ENCODE measurements at places on chromosomes 2 and 18. TPM values are rescaled to one million over a fixed set of nuclear protein-coding genes. Genes with fewer than 3 reads are reported as not detected.

DNA sequence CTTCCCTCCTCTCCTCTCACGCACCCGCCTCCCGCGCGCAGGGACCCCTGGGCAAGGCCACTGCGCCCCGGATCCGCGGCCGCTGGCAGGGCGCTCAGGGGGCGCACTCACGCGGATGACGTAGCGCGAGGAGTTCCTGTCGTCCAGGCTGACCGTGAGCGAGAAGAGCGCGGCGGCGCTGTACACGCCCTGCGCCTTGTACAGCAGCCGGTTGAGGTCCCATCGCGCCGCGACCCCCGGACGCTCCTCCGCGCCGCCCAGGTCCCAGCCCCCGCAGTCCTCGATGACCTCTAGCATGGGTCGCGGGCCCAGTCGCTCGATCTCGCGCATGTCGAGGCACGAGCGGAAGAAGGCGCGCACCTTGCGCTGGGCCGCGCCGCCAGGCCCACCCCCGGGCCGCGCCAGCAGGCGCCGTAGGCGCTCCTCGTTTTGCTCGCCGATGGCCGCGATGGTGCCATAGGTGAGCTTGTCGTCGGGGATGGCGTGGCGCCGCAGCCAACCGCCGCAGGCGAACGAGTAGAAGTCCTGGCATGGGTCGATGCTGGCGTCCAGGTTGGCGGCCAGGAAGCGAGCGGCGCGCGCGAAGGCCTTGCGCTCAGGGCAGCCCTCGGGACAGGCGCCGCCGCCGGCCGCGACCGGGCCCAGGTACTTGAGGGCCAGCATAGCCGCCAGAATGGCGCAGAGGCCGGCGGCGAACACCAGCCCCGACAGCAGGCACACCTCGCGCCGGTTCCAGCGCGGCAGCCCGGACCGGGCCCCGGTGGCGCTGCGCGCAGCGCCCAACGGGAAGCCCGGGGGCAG, 1.7 kb downstream of the ECEL1 start:
- no peak overlapping the region for H3K4me3 ChIP-seq
- no peaks in the 10 kb centered on the region for H3K36me3 ChIP-seq
- no peak overlapping the region for H3K27ac ChIP-seq
- H3K4me1 ChIP-seq = no peaks in the 10 kb centered on the region
- H3K27me3 ChIP-seq = peaks cover 16% of the 10 kb centered on the region
- no peak for DNase-seq

NEU2 gene
- total RNA-seq = not detected

PHOSPHO2 gene
- 3.2 TPM for total RNA-seq

- no peak for DNase-seq
- H3K4me1 ChIP-seq = no peaks in the 10 kb centered on the region
- no peak overlapping the region for H3K4me3 ChIP-seq
Measured at GRCh38 chr2:157722580-157723234, 94.0 kb upstream of the ACVR1C start.

GRCh38 chr2:191015239-191015638, 1.3 kb upstream of the STAT1 start:
- H3K4me3 ChIP-seq = 0 out of 2 replicates have a peak overlapping the region, but pooled peaks have one; percentile 1
- DNase-seq = no peak
- H3K27me3 ChIP-seq = no peaks in the 10 kb centered on the region
- peak overlapping the region; percentile 89 for H3K27ac ChIP-seq

GRCh38 chr18:51762373-51762772, 564.9 kb upstream of the MEX3C start:
- H3K4me1 ChIP-seq = peaks cover 18% of the 10 kb centered on the region
- no peak overlapping the region for H3K27ac ChIP-seq
- H3K36me3 ChIP-seq = no peaks in the 10 kb centered on the region

DNA sequence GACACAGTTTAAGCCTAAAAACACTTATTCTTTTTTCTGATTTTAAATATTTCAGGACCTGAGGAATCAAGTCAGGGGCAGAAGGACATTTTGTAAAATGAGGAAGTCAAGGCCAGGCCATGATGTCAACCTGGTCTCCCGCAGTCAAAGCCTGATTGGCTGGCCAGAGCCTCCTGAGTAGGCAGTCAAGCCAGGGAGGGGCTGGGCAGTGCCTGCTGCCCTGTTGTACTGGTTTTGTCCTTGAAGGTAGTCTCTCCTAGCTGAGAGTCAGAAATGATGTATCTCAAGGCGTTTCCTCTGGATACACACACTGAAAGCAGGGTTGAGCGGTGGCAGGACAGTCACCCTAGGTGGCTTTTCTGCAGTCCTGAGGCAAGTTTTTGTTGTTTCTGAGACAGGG, 19.8 kb downstream of the CCT7 start:
- H3K4me3 ChIP-seq = no peak overlapping the region
- no peak overlapping the region for H3K27ac ChIP-seq
- H3K27me3 ChIP-seq = no peaks in the 10 kb centered on the region
- H3K4me1 ChIP-seq = no peaks in the 10 kb centered on the region
- peaks cover 41% of the 10 kb centered on the region for H3K36me3 ChIP-seq
- DNase-seq = no peak

DNA sequence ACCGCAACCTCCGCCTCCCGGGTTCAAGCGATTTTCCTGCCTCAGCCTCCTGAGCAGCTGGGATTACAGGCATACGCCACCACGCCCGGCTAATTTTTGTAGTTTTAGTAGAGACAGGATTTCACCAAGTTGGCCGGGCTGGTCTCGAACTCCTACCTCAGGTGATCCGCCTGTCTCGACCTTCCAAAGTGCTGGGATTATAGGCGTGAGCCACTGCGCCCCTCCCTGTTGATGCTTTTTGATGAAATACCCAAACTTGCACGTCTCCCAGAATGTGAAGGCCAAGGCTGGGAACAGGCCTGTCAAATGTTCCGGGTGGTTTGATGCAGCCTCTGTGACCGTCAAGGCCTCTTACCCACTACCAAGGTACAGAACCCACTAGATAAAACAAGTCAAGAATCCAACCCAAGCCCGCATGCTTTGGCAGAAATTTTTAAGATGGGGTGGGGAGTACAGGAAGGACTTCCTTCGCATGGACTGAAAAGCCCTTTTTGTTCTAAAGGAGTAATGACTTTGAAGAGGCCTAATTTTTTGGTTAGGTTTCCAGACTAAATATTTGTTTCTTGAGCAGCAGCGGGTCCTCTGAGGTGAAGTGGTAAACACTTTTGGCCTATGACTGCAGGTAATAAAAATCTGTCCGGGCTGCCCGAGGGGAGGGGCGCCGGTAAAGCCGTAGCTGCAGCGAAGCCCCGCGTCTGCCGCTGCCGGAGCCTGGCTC, 3.7 kb upstream of the EVX2 start:
- no peaks in the 10 kb centered on the region for H3K4me1 ChIP-seq
- DNase-seq = no peak
- peaks cover 30% of the 10 kb centered on the region for H3K27me3 ChIP-seq
- no peak overlapping the region for H3K27ac ChIP-seq

GRCh38 chr18:11980163-11980493, 1.2 kb upstream of the IMPA2 start:
- H3K27ac ChIP-seq = peak overlapping the region; percentile 73
- no peaks in the 10 kb centered on the region for H3K27me3 ChIP-seq
- no peaks in the 10 kb centered on the region for H3K36me3 ChIP-seq
- H3K4me3 ChIP-seq = peak overlapping the region; percentile 75
- no peak for DNase-seq

CHAC2 gene
- total RNA-seq = 16.0 TPM

DNA sequence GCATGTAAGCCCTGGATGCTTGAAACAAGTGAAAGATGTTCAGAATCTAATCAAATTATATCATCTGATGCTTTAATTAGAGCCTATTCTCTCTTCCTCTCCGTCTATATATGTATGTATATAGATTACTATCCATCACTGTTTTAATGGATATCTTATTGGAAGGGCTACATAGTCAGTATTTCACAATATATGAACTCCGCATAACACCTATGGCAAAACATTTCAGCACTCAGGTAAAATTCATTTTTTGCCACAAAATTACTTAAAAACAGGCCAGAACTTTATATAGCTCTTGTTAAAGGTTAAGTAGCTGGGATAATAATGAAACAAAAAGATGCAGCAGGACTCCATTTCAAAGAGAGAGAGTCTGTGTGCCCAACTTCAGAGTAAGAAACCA, 1.2 kb downstream of the PJVK start:
- peaks cover 9% of the 10 kb centered on the region for H3K4me1 ChIP-seq
- H3K27me3 ChIP-seq = no peaks in the 10 kb centered on the region
- H3K27ac ChIP-seq = no peak overlapping the region
- no peak overlapping the region for H3K4me3 ChIP-seq

DNA sequence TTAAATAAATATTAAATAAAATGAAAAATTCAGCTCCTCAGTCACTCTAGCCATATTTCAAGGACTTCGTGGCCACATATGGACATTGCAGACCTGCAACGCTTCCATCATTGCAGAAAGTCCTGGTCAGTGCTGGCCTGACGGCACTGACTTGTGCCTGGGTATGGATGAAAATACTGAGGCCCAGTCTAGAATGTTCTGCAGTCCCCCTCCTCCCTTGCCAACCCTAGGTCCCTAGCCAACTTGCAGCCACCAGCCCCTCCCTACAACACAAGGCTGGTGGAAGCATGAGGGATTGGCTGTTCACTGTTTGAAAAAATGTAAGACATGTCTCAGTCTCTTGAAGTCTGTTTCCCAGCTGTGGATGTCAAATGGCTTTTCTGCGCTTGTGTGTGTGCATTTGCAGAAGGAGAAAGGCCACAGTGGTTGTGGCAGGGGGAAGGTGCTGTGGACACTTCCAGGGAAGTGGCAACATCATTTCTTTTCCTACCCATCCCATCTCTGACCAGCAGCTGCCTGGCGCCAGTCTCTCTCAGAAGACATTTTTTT, 9.9 kb downstream of the IGFBP5 start:
- no peaks in the 10 kb centered on the region for H3K4me1 ChIP-seq
- no peaks in the 10 kb centered on the region for H3K36me3 ChIP-seq
- no peak for DNase-seq
- H3K27ac ChIP-seq = no peak overlapping the region

- no peaks in the 10 kb centered on the region for H3K27me3 ChIP-seq
- no peaks in the 10 kb centered on the region for H3K36me3 ChIP-seq
- no peak for DNase-seq
- H3K4me3 ChIP-seq = no peak overlapping the region
- H3K4me1 ChIP-seq = peaks cover 41% of the 10 kb centered on the region
Measured at GRCh38 chr18:48752478-48752877, 198.3 kb downstream of the SMAD7 start.

- 0 out of 2 replicates have a peak, but pooled peaks cover 3% of the 10 kb centered on the region for H3K27me3 ChIP-seq
- H3K4me1 ChIP-seq = no peaks in the 10 kb centered on the region
- DNase-seq = no peak
- H3K36me3 ChIP-seq = no peaks in the 10 kb centered on the region
- no peak overlapping the region for H3K27ac ChIP-seq
Measured at GRCh38 chr2:219726916-219727315, 99.5 kb downstream of the SLC4A3 start.

FSIP2 gene
- 0.48 TPM for total RNA-seq

DNA sequence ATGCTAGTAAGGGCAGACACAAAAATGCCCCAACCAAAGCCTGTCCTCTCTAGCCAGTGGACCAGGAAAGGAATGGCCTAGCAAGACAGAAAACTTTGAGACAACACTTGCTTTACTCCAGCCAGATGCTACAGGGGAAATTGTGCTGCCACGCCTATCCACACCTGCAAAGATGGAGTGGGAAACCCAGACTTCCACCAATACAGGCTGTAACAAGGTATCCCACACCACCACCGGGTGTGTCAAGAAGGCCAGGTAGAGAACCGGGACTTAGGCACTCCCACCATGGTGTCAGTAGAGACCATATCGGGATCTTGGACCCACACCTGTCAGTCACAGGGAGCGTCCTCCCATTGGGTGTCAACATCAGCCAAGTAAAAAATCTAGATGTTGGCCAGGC, 16.2 kb upstream of the ESPNL start:
- no peak overlapping the region for H3K27ac ChIP-seq
- DNase-seq = no peak
- peaks cover 25% of the 10 kb centered on the region for H3K36me3 ChIP-seq
- no peaks in the 10 kb centered on the region for H3K27me3 ChIP-seq
- no peak overlapping the region for H3K4me3 ChIP-seq

RESP18 gene
- total RNA-seq = not detected

FHL2 gene
- total RNA-seq = 3.0 TPM

- H3K4me3 ChIP-seq = no peak overlapping the region
- no peak for DNase-seq
- no peak overlapping the region for H3K27ac ChIP-seq
- no peaks in the 10 kb centered on the region for H3K36me3 ChIP-seq
Measured at GRCh38 chr2:15579641-15580040, 12.0 kb upstream of the DDX1 start.

Measured in GM12878 (cell line).